ENCODE measurements at places on chromosomes 5 and 9.

GRCh38 chr5:148839960-148840359 lies 13.5 kb downstream of the ADRB2 start:
- no peak for DNase-seq

GRCh38 chr9:18393340-18394130 lies 80.4 kb upstream of the ADAMTSL1 start:
- peak; percentile 98 for DNase-seq

DNA sequence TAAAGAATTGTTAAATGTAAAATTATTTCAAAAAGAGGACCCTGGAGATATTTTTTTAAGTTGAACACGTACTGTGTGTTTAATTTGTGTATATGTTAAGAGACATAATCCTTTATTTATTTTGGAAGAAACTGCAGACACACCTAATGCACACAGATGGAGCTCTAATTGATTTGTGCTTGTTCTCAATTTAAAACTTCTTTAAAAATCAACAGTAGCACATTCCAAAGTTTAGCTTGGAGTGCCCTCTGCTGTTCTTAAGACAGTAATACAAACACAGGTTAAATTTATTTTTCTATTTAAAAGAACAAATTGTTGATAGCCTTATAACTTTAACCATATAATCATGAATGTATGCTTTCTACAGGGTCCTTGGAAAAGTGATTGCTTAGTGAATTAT lies 277.6 kb upstream of the ADAMTS16 start:
- DNase-seq, result peak; percentile 48

- DNase-seq, result no peak
Observed at GRCh38 chr5:166286832-166287231, 2004.6 kb upstream of the WWC1 start.

DNA sequence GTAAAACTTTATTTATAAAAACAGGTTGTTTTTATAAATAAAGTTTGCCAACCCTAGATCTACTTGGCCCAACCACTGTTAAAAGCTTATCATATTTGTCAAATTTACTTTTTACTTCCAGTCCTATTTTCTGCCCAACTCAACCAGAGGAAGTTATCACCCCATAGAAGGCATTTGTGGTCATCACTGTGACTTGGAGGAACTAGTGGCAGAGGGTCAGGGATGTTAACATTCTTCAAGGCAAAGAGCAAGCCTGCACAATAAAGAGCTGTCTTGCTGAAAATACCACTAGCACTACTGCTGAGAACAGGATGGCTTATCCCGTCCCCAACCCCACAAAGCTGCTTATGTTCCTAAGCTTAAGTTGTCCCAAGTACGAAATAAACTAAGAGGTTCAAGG lies 22.3 kb downstream of the TTC33 start:
- DNase-seq, result no peak

GRCh38 chr9:113215132-113215531 lies 5.9 kb downstream of the FKBP15 start:
- peak; percentile 92 for DNase-seq

DNA sequence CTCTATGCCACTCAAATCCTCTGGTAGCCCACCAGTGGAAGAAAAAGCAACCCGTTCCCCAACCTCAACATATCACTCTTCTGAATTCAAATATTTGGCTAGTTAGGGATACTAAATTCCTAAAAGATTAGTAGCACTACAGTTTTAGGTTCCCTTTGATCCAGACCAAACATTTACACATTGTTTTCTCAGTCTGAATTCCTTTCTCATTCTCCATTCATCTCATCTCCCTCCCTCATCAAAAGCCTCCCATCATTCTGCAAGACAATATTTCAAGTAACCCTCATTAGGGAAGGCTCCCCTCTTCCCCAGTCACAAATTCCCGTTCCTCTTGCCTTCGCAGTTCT lies 26.3 kb downstream of the ADAM19 start:
- peak; percentile 53 for DNase-seq

- no peak for DNase-seq
Observed at GRCh38 chr5:2291146-2291840, 408.6 kb upstream of the IRX4 start.

DNA sequence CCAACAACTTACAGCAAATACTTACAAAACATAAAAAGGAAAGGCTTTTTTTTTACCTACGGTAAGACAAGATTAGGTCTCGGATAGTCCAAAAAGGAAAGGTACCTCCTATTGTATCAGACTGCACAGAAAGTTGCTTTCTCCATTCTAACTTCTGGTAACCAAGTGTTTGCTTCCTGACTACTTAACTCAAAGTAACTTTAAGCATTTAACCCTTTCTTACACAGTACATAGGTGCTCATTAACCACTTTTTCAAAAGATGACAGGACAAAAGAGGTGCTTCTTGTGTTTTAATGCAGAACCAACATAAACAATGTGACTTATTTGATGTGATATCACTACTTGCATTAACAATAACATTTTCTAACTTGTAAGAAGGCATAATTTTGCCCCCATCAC lies 23.1 kb downstream of the PWWP2A start:
- no peak for DNase-seq

DNA sequence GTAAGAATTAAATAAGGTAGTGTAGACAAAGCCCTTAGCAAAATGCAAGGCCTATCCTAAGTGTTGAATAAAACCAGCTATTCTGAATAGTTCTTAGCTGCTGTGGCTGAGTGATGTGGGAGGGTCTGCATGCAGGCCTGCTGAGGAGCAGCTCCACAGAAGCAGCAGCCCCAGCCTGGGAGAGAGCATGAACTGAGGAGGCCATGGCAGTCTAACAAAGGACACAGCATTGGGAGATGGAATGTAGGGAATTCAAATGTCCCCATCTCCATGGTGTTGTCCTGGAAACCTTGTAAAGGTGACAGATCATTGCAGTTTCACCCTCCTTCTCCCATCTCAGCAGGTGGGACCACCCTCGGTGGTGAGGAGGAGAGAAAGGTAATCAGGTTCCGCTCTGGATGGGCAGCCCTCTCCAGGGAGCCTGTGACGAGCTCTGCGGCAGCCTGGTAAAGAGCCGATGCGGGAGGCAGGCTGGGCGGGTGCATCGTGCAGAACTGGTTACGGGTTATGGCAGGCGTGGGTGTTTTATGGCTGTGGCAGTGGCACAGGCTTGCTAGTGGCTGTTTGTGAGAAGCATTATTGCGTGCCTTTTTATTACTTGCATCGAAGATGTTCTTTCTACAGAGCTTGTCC lies 199.9 kb upstream of the GLRA1 start:
- no peak for DNase-seq

GRCh38 chr5:9197881-9198260 lies 348.0 kb downstream of the SEMA5A start:
- DNase-seq, result peak; percentile 71

DNA sequence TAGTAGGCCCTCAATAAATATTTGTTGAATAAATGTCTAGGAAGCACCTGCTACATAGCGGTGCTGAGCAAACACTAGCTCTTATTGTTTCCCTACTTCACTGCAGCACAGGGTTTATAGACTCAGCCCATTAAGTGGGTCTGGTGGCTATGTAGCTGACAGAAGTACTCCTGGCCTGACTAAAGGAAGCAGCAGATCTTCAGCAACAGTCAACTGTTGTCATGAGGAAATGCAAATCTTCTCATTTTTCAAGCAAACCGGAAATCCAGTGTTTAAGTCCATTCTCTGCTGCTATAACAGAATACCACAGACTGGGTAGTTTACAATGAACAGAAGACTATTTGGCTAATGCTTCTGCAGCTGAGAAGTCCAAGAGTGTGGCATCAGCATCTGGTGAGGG lies 2.8 kb upstream of the TEX10 start:
- no peak for DNase-seq

DNA sequence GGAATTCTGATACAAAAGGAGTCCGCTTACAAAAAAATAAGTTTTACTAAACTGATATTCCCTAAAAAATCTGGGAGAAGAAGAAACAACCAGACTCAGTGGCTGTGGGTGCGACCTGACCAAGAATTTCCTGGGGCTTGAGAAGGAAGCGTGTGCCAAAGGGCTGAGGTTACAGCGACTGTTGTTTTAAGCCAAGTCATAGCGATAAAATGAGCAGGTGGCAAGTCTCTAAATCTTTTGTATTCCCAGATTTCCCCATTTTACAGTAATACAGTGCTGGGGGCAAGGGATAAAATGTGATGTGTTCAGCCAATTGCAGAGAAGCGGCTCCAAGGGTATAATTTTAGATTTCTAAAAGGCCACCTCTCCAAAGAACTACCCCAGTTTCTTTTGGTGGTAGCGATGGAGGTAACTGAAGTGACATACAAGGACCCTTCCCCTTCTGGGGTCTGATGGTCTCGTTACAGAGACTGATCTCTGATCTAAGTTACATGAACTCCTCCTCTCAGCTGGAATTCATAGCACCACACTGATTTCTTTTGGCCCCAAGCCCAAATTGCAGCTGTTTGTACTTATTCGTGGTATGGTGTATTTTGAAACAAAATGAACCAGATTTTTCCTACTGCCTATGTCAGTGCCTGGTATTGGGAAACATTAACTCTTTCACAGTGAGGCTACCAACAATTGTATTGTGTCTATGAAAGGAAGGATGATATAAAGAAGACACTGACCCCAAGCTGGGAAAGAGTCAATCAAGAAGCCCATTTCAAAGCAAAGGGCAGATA lies 41.6 kb downstream of the LPAR1 start:
- peak; percentile 92 for DNase-seq

GRCh38 chr5:167779644-167780043 lies 511.8 kb upstream of the WWC1 start:
- DNase-seq, result no peak

- DNase-seq, result peak; percentile 39
Observed at GRCh38 chr9:136361047-136361753, 2.3 kb downstream of the DNLZ start.

DNA sequence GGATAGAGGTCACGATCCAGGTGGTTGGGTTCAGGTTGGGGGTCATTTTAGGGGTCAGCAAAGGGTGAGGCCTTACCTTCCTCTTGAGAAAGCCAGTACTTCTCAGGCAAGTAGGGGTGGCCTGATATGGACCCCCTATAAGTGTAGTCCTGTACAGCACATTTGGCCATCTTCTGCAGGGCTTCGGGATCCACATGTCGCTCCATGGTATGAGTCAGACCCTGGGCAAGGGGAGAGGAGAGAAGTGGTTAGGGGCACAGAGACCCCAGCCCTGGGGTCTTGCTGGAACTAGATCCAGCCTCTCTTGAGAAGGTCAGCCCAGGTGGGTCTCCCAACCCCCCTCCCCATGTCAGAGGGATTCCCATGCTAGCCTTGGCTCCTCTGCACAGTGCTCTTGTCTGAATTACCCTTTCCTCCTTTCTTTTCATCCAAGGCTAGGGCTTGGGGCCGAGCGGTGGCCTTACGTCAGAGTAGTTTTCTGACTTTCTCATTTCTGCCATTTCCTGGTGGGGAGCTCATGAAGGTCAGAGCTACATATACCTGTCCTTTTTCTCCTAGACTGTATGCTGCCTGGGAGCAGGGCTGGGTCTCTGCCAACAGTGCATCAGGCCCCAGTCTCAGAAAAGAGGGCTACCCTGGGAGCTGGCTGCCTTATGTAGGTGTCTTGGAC lies 9.0 kb upstream of the MYORG start:
- DNase-seq, result no peak

DNA sequence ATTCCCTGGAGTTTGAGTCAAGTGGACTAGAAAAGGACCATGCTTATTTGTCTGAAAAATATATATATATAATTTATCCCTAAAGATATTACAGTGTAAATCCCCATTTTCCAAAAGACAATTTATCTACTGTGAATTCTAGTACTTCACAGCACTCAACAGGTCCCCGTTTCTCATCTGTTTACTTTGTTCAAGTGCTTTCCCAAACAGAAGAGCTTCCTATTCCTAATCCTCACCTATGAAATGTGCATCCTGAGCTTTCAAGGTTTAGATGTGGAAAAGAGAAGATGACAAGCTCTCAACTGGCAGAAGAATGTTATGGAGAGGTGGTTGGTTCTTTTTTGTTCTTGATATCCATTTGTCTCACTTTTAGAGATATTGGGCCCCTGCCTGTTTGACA lies 401.6 kb upstream of the ZNF608 start:
- no peak for DNase-seq

DNA sequence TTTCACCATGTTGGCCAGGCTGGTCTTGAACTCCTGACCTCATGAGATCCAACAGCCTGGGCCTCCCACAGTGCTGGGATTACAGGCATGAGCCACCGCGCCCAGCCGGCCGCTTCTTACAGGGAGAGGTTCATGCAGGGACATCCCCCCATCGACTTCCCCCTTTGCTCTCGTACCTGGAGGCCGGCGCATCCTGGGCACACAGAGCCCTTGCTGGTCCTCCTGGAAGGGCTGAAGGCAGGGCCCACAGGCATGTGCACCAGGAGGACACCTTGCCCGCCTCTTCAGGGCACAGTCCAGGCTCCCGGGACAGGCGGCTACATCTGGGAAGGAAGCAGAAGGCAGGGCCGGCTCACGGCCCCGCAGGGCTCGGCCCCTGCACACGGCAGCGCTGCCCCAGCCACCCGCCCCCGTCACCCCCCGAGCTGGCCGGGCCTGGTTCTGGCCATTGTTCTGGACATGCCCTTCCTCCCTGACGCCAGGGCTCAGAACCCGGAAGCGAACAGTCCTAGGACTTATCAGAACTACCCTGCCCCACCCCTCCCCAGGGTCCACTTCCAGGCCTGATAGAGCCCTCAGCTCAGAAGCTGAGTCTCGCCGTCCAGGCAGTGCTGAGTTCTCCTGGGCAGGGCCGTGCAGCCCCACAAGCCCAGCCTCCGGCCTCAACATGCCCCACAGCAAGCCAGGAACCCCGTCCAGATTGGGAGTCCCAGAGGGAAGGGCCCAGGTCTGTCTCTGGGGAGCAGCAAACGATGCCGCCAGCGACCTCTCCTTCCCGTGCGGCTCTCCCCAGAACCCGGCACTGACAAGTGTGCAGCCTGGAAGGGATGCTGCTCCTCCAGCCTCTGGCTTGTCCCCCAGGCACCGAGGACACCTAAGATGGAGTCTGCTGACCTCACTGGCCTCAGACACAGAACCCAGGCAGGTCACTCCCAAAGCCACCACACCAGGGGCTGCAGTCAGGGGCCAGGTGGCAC lies 2.9 kb downstream of the NPDC1 start:
- DNase-seq, result no peak

DNA sequence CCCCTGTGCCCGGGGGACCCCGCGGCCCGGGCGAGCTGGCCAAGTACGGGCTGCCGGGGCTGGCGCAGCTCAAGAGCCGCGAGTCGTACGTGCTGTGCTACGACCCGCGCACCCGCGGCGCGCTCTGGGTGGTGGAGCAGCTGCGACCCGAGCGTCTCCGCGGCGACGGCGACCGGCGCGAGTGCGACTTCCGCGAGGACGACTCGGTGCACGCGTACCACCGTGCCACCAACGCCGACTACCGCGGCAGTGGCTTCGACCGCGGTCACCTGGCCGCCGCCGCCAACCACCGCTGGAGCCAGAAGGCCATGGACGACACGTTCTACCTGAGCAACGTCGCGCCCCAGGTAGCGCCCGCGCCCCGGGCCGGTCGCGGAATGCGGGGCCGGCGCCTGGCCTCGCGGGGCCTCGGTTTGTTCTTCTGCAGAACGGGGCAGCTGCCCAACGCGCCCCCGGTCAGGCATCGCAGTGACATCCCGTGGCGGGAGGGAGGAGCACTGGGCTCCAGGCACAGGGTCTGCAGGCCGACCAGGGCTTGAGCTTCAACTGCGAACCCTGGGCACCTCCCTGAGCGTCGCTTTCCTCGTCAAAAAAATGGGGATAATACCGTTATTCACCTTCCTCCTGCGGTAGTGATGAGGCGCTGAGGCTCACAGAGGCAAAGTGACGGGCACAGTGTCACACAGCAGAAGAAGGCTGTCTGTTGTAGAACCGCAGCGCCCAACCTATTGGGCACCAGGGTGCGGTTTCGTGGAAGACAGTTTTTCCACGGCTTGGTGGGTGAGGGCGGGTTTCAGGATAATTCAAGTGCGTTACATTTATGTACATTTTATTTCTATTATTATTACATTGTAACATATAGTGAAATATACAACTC lies 777 bp downstream of the ENDOG start:
- DNase-seq, result no peak

Data from iris pigment epithelial cell (primary cell).